ENCODE measurements at places on chromosomes 3 and 15.

GRCh38 chr3:115019900-115020299 is 127.2 kb downstream of the ZBTB20 start:
- no peak for DNase-seq

GRCh38 chr15:20409247-20409646 is 132.4 kb downstream of the GOLGA6L6 start:
- no peak for DNase-seq

DNA sequence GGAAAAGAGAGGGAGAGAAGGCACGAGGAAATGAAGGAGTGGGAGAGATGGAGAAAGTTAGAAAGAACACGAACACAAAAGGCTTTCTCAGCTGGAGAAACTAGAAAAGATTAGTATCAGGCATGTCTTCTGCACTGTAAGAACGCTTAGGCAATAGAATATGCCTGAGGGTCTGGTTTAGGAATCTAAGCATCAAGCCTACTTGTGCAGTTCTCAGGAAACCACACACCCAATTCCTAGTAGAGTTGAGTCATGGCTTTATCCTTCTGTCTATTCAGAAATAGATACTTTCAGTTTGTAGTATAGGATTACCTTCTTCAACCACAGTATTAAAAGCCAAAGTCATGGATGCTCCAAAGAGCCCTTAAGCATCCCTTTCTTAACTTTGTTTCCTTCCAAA is 969.4 kb downstream of the NTRK3 start:
- peak; percentile 79 for DNase-seq

DNA sequence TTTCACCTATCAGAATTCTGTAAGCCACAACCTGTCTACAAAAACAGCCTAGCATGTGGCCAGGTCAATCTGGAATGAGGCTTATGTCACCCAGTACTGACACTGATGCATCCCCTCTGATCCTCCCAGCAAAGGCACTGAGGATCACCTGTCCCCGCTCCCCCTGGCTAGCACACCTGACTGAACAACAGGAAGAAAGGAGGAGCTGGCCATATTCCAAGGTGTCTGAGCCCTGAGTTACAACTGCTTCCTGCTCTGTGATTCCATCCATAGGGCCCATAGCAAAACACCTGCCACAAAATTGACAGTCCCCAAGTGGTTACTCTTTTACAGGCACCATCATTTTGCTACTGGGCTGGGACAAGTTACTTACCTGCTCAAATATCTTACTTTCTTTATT is 555.5 kb upstream of the CFAP20DC start:
- no peak for DNase-seq

DNA sequence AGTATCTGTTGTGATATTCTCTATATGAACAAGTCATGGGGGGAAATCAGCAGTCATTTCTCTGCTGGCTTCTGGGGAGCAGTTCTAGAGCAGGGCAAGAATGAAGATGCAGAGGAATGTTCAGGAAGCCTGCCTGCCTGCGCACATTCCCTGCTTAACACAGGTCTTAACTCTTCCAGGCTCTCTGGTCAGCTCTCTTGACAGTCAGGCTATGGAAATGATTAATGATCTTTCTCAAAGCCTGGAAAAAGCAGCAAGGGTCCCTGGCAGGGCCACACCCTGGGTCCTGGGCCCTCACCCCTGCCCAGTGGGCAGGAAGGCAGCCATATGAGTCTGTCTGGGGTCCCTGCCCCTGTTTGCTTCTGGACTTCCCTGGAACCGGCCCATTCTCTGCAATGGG is 31.4 kb upstream of the CLK3 start:
- DNase-seq: no peak

GRCh38 chr3:155101398-155101797 is 21.3 kb downstream of the MME start:
- DNase-seq: no peak

- no peak for DNase-seq
Measured at GRCh38 chr3:46987743-46988401, 8.4 kb downstream of the NBEAL2 start.

DNA sequence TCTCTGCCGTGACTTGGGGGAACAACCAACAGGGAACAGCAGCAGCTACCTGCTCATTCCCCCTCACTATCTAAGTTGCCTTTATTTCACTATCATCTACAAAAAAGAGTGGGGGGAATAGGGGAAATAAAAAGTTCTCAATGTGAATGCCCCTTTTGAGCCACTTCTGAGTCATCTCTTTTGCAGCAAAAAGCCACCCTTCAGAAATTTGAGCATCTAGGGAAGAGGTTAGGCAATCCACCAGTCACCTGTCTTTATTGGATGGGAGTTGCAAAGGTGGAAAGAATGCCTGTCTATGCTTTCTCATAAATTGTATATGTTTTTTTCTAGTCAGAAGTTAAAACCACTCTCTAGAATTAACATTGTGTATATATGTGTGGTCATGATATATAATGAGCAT is 41.1 kb downstream of the GPD1L start:
- DNase-seq: no peak

DNA sequence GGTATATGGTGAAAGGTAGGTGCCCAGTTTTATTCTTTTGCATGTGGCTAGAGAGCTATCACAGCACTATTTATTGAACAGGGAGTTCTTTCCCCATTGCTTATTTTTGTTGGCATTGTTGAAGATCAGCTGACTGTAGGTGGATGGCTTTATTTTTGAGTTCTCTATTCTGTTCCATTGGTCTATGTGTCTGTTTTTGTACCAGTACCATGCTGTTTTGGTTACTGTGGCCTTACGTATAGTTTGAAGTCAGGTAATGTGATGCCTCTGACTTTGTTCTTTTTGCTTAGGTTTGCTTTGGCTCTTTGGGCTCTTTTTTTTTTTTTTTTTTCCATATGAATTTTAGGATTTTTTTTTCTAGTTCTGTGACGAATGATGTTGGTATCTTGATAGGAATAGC is 139.2 kb upstream of the CTNNB1 start:
- no peak for DNase-seq

DNA sequence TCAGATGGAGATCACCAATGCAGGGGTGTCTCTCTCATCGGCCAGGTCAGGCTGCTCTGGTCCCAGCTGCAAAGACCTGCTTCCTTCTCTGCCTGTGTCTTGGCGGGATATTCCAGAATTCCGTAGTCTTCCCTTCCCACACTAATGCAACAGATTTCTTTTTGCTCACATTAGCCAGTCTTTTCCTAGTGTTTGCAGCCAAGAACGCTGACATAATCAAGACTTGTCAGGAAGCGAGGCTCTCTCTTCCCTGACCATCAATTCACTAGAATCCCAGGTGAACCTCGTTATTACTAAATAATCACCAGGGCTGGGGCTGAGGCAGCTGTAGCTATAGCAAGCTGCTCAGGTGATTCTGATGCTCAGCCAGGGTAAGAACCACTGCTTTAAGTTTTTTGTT is 43.2 kb upstream of the ACKR4 start:
- no peak for DNase-seq

- no peak for DNase-seq
Measured at GRCh38 chr3:197593046-197593380, 37.2 kb upstream of the BDH1 start.

All from AG04449 (cell line).